ENCODE measurements at places on chromosomes 7 and 10.

- DNase-seq: no peak
These were observed 100.3 kb downstream of the ARL5B start for GRCh38 chr10:18759575-18759974.

DNA sequence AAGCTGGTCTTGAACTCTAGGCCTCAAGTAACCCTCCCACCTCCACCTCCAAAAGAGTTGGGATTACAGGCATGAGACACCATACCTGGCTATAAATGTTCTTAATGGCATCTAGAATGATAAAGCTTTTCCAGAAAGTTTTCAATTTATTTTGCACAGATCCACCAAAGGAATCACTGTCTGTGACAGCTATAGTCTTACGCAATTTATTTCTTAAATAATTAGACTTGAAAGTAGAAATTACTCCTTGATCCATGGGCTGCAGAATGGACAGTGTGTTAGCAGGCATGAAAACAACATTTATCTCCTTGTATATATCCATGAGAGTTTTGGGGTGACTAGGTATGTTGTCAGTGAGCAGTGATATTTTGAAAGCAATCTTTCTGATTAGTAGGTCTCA lies 33.8 kb downstream of the GALNT11 start:
- no peak for DNase-seq

DNA sequence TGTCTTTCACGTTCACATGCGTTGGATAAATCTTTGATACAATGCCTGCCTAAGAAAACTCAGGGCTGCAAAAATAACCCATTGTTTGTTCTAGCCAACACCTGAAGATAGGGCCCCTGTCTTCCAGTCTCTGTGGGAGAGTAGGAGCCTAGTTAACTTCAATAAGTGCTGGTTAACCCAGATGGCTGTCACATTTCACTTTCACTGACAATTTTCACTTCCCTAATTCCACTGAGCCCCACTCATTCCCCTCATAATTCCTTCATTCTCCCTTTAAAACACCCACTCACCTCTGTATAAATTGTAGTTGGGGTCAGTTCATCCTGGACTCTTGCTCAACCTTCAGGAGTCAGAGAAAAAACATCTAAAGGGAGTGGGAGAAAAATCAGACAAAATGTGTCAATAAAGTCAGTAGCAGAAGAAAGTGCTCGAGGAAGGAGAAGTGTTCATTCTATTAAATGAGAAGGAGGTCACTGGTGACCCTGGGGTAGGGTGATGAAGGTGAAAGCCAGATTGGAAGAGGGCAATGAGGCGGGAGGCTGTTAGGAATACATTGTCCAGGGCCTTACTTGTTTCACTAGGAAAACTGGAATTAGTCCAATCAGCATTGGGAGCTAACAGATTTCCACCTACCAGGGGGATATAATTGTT lies 51.2 kb upstream of the ABI1 start:
- no peak for DNase-seq

DNA sequence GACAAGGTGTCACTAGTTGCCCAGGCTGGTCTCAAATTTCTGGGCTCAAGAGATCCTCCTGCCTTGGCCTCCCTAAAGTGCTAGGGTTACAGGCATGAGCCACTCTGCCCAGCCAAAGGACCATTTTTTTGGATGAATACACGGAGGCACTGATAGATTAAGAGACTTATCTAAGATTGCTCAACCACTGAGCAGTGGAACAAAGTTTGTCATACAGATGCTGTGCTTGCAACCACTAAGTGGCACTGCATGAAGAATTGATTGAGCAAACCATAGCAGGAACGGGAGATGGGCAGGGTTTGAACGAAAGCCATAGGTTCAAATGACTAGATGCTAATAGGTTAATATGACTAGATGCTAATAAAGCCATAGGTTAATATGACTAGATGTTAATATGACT lies 61.1 kb downstream of the EBLN1 start:
- DNase-seq: no peak

DNA sequence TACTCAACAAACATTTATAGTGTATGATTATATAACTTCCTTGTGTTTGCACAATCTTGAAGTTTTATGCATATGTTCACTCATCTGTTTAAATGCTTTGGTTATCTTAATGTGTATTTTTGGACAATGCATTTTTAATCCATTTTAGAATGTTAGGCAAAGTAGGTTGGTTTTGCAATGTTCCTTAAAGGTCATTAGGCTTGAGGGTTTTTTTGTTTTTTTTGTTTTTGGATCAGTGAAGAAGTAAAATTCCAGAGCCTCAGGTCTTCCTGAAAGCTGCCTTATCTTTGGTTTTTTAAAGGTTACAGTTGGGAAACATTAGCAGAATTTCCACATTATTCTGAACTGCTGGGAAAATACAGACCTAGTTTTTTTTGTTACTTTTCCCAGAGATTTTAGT lies 12.8 kb downstream of the MDFIC start:
- no peak for DNase-seq

GRCh38 chr10:59033622-59034021 lies 142.8 kb upstream of the PHYHIPL start:
- no peak for DNase-seq

- no peak for DNase-seq
These were observed 63.4 kb downstream of the CAV1 start for GRCh38 chr7:116588225-116588624.

GRCh38 chr10:86163522-86164173 lies 202.9 kb downstream of the GRID1 start:
- DNase-seq: no peak

GRCh38 chr10:71363936-71364335 lies 32.8 kb upstream of the CDH23 start:
- DNase-seq: no peak

GRCh38 chr7:20267482-20267881 lies 50.3 kb upstream of the MACC1 start:
- no peak for DNase-seq

DNA sequence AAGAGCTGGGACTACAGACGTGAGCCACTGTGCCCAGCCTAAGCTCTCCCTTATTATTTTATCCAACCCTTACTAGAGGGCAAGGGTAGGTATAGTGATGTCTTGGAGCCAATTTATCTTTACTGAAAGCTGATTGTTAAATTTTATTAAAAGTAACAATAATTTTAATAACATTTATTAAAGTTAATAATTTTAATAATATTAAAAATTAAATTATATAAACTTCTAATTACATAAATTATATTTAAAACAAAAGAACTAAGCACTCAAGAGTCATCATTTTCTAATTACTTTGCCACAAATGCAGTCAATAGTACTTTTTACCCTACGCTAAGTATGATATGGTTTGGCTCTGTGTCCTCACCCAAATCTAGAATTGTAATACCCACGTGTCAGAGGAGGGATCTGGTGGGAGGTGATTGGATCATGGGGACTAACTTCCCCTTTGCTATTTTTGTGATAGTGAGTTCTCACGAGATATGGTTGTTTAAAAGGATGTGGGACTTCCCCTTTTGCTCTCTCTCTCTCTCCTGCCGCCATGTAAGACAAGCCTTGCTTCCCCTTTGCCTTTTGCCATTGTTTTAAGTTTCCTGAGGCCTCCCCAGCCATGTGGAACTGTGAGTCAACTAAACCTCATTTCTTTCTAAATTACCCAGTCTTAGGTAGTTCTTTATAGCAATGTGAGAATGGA lies 58.4 kb upstream of the ETV1 start:
- DNase-seq: no peak

- no peak for DNase-seq
These were observed 127.6 kb downstream of the ACTR3B start for GRCh38 chr7:152887191-152887590.

GRCh38 chr7:87574630-87575029 lies 26.1 kb downstream of the ABCB1 start:
- no peak for DNase-seq

GRCh38 chr10:102975483-102976379 lies 57.6 kb downstream of the CNNM2 start:
- no peak for DNase-seq

DNA sequence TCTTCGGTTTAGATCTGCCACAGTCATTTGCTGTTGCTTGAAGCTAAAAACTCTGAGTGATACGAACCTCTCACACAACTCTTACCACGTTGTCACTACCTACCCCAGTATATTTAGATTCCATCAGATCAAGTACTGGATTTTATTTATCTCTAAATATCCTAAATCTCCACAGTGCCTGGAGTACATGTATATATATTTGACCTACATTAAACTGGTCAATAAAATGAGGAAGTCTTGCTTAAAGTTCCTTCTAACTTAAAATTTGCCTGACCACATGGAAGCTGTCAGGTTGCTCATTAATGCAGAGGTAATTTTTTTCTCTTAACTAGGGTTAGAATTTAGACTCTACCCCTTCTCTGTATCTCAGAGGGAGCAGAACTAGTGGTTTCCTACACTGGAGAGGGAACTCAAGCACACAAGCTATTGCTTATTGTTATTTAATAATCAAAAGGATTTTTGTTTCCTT lies 3.1 kb upstream of the MACC1 start:
- no peak for DNase-seq

GRCh38 chr7:133705596-133705995 lies 421.5 kb upstream of the LRGUK start:
- no peak for DNase-seq
